Pancreas (tissue), 10 donors: ENCODE measurements at places on chromosomes 6 and 20.

GRCh38 chr6:168345896-168346754, 26.5 kb upstream of the DACT2 start:
- DNase-seq = no peak

GRCh38 chr6:143754204-143754603, 76.4 kb downstream of the PHACTR2 start:
- DNase-seq = no peak

- DNase-seq = no peak
Observed at GRCh38 chr6:62345962-62346689, 60.1 kb upstream of the KHDRBS2 start.

DNA sequence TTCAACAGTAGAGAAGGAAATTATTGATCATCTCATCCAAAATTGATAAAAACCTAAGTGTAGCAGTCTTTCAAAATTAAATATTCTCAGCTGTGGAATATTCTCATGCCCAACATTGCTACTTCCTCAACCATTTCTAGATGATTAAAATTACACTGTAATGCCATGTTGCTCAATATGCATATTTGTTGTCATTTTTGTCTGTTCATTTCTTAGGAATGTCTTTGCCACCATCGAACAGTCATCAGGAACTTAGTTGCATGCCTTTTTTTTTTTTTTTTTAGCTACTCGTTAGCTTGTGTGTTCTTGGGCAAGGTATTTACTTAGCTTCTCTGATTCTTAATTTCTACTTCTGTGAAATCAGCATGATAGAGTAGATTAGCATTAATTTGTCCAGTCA, 188.6 kb downstream of the DTNBP1 start:
- no peak for DNase-seq

- no peak for DNase-seq
Observed at GRCh38 chr6:17845598-17845997, 138.9 kb upstream of the NUP153 start.

- DNase-seq = no peak
Observed at GRCh38 chr20:59830665-59831023, 102.8 kb downstream of the SYCP2 start.

DNA sequence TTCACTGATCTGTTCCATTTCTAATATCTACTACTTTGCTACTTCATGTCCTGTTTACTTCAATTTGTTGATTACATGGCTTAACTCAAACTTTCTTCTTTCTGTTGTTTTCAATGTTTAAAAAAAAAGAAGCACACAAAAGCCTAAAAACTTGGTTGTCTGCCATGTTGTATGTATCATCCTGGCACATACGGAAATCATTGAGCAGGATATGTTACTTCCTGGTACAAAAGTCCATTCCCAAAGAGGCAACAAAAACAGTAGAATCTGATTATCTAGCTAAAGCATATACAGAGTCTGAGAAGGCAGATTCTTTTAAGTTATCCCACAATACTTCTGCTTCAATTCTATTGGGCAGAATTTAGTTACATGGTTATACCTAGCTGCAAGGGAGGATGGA, 14.5 kb upstream of the COL12A1 start:
- no peak for DNase-seq

- peak; percentile 79 for DNase-seq
Observed at GRCh38 chr6:53956068-53956711, 155.1 kb upstream of the MLIP start.

- no peak for DNase-seq
Observed at GRCh38 chr6:143160439-143161220, 99.9 kb downstream of the AIG1 start.

GRCh38 chr20:49987015-49987867, 4.5 kb downstream of the SNAI1 start:
- DNase-seq = no peak

- DNase-seq = no peak
Observed at GRCh38 chr20:43993560-43993959, 78.9 kb downstream of the TOX2 start.

- no peak for DNase-seq
Observed at GRCh38 chr20:2101057-2101864, at the start of gene STK35. Gene STK35 (plus strand): TSS chr20:2101827. CDS start chr20:2101882, 55 bp downstream.

DNA sequence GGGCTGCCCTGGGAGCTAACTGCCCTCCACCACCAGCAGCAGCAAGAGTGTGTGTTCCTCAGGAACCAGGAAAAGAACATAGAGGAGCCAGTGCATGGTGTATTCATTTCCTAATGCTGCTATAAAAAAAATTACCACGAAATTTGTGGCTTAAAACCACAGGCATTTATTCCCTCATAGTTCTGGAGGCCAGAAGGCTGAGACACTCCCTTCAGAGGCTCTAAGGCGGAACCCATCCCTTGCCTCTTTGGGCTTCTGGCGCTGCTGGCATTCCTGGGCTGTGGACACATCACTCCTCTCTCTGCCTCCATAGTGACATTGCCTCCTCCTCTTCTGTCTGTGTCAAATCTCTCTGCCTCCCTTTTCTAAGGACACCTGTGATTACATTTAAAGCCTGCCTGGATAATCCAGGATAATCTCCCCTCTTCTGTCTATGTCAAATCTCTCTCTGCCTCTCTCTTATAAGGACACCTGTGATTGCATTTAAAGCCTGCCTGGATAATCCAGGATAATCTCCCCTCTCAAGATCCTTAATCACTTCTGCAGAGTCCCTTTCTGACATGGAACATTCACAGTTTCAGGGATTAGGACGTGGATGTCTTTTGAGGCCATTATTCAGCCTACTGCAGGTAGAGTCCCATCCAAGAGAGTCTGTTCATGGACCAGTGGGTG, 54.7 kb downstream of the NDUFAF5 start:
- no peak for DNase-seq

DNA sequence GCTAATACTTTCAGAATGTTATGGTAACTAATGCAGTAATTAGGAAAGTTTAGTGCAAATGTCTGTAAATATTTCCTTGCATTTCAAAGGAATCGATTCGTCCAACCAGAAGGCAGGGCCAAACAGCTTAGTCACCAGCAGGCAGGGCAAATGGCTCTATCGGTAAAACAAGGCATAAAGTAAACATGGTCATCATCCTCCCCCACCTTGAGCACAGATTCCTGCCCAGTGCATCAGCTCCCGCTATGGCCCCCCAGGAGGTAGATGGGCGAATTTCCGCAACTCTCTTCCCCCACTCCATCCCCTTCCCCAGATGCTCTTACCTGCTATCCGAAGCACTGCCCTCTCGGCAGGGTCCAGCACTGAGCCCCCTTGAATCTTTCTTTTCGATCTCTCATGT, 103.8 kb upstream of the BEND6 start:
- DNase-seq = no peak

DNA sequence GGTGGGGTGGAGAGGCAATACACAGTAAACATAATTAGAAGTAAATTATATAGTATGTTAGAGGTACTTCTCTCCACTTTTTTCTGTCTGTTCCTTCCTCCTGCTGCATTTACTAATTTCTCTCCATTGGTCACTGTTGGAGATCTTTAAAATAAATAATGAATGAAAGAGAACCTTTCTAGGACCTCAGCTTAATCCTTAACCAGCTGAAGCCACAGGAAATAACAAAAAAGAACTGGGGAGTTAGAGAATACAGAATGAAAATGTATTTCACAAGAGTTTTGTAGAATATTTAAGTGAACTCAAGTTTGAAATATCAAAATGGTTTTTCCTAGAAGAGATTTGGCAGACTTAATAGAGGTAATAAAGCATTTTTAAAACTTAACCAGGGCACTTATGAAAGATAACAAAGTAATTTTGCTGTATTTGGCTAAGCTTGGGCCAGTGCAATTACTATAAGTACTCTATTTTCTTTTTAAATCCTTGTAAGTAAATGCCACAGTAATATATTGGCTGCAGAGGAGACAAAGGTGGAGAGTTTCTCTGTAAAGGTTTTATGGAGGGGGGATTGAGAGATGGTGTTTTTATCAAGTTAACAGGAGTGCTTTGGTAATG, 405.0 kb downstream of the CDKAL1 start:
- DNase-seq = no peak

DNA sequence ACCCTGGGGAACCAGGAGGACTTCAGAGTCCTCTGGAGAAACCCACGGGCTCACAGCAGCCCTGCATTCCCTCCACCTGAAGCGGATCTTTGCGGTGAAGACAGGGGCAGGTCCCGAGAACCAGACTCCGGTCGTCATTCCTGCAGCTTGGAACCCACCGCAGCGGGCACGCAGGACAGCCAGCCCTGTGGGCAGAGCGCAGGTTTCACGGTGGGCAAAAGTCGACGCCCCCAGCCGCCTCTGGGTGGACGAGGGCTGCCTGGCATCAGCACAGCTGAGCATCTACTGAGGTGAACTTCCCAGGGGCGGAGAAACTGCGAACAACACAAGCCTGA, 118.3 kb downstream of the PSMB1 start:
- no peak for DNase-seq

DNA sequence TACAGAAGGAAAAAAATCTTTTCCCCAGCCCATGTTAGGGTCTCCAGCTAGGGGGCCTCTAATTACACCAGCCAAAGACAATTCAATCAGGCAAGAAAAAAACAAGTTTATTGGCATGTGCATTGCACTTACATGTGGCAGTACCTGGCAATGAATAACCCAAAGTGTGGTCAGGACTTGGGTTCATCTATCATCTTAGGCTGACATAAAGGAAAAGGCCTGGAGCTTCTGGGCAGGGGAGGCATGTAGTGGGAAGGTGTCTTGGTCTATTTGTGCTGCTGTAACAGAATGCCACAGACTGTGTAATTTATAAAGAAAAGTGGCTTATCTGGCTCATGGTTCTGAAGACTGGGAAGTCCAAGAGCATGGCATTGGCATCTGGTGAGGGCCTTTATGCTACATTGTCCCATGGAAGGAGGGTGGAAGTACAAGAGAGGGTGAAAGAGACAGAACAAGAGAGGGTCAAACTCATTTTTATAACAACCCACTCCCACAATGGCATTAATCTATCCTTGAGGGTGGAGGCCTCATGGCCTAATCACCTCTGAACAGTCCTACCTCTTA, 4.4 kb upstream of the PYGB start:
- no peak for DNase-seq

- no peak for DNase-seq
Observed at GRCh38 chr6:110944681-110945151, 13.8 kb upstream of the GTF3C6 start.

- no peak for DNase-seq
Observed at GRCh38 chr6:89693207-89693606, 54.7 kb upstream of the LYRM2 start.

GRCh38 chr6:18160911-18161310, 5.7 kb downstream of the KDM1B start:
- no peak for DNase-seq

GRCh38 chr6:1544000-1544399, 65.7 kb upstream of the FOXC1 start:
- DNase-seq = no peak

DNA sequence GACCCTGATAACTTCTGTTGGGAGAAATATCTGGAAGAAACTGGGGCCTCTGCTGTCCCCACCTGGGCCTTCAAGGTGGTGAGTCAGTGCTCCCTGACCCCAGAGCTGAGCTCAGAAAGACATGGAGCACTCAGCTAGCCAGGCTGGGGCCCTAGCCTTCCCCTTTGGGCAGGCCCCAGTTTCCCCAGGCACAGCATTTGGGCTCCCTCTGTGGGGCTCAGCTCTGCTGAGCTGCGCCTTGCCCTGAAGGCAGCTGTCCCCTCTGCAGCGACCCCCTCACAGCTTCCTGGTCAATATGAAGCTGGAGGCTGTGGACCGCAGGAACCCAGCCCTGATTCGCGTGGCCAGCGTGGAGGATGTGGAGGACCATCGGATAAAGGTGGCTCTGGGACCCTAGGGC, 24.8 kb upstream of the SGK2 start:
- DNase-seq = no peak

DNA sequence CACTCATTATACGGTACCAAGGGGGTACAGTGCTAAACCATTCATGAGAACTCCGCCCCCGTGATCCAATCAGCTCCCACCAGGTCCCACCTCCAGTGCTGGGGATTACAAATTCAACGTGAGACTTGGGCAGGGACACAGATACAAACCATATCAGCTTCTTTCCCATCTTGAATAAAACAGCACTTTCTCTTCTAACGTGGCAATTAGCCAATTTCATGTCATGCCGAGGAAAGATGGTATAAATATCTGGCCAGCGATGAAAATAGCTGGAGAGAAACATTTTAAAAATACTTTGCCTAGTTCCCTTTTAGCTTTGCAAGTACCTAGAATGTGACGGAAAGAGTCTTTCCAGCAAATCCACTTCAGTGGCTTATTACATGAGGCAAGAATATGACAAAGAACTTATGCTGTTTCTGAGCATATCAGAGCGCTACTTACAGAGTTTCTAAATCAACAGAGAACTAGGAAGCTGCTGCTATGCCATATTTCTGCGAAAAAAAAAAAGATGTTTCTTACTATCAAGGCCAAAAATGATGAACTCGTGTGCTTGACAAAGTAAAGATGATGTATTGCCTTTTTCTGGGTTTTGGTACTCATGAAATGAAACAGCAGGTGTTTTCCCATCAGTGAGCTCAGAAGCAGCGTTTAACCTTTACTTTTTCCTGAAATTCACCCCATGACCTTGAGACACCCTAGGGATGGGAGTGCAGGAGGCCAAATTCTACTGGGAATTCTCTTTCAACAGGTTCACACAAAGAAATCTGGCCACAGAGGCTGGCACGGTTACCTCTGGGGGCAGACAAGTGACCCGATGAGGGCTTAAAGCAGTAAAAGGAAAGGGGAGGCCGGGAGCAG, 37.9 kb downstream of the AGPAT4 start:
- DNase-seq = no peak

GRCh38 chr20:44684047-44684967, 30.9 kb upstream of the CCN5 start:
- DNase-seq = no peak

DNA sequence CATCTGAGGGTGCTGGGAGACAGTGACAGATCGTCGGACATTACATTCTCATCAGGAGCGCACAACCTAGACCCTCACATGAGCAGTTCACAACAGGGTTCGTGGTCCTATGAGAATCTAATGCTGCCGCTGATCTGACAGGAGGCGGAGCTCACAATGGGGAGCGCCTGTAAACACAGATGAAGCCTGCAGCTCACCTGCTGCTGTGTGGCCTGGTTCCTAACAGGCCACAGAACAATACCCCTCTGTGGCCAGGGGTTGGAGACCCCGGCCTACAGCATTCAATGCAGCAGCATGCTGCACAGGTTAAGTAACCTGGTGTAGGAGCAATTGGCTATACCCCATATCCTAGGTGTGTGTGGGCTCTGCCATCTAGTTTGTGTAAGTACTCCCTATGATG, 19.5 kb downstream of the ANKRD60 start:
- DNase-seq = no peak

- peak; percentile 80 for DNase-seq
Observed at GRCh38 chr6:108562503-108562993, 1.8 kb downstream of the FOXO3 start.

- DNase-seq = no peak
Observed at GRCh38 chr6:157035546-157035945, 258.4 kb downstream of the ARID1B start.

- no peak for DNase-seq
Observed at GRCh38 chr20:24382331-24382730, 87.1 kb upstream of the SYNDIG1 start.

GRCh38 chr20:1085492-1086276, 32.7 kb upstream of the PSMF1 start:
- DNase-seq = no peak

GRCh38 chr6:18663011-18663410, 275.9 kb downstream of the RNF144B start:
- no peak for DNase-seq
